ENCODE measurements at places on chromosomes 2 and 18.

DNA sequence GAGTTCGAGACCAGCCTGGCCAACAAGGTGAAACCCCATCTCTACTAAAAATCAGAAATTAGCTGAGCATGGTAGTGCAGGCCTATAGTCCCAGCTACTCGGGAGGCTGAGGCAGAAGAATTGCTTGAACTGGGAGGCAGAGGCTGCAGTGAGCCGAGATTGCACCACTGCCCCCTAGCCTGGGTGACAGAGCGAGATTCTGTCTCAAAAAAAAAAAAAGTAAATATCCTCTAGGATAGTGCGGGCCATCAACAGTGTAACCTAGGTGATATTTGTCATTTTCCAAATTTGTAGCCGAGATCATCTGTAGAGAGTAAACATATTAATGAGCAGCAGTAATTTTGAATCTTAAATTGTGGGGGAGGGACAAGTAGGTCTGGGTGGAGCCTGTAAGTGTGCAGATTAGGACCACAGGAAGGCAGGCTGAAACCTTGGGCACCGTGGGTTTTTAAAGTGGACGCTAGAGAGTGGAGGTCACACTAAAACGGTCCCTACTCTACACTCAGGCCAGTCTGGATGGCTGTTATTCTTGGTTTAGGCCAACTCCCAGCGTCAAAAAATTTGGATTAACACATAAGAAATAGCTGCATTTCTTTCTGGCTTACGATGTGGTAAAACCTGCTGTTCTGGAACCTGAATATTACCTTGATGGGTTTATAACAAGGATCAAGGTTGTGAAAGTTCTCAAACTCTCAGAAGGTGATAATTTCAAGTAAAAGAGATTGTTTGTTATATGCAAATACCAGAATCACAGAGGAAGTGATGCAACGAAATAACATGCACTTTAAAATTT, 22.7 kb upstream of the TET3 start:
- no peak for DNase-seq

GRCh38 chr2:176076063-176076462, 7.7 kb downstream of the EVX2 start:
- no peak for DNase-seq

DNA sequence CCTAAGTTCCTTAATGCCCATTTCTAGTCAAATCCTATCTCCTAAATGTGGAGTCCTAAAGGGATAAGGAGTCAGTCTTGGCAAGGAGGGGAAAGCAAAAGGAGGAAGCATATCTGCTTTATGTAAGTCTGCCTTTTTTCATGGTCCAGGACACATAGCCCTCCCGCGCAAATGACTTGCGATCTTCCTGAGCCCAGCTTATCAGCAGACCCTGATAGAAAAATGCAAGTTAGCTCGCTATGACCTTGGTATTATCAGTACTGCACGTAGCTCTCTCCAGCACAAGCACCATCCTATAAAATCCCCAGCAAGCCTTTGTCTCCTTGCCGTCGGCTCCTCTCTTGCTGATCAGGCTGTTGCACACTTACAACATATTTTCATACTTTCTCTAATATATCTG, 281.4 kb upstream of the KCNH7 start:
- no peak for DNase-seq

DNA sequence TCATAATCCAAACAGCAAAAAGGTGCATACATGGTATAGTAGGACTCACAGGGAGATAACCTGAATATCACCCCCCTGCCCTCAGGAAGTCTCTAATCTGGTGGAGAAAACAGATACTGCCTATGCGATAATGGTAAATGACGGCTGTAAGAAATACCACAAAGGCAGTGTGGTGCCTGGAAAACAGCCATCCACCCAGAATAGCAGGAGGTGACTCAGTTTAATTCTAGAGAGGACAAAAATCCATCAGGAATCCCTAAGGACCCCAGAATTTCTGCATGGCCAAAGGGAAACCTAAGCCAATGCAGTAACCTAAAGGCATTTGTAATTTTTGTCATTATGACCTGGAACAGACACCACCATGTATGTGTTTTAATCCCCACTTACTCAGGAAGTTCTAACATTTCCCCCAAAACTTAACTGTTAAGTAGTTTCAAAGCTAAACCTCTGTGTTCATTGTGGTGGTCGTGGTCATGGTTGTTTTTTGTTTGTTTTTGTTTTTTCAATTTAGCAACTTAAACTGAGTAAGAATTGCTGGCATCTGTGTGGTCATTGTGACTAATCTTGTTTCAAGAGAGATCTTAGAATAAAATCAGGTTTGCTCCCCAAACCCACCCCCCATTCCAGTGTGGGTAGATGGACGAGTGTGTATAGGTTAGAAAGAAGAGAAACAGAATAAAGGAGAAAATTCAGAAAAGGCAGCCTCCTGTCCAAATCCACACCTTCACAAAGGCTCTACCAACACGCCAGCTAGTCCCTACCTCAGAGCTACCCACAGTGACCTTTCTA, 121.5 kb upstream of the CDCA7 start:
- no peak for DNase-seq

DNA sequence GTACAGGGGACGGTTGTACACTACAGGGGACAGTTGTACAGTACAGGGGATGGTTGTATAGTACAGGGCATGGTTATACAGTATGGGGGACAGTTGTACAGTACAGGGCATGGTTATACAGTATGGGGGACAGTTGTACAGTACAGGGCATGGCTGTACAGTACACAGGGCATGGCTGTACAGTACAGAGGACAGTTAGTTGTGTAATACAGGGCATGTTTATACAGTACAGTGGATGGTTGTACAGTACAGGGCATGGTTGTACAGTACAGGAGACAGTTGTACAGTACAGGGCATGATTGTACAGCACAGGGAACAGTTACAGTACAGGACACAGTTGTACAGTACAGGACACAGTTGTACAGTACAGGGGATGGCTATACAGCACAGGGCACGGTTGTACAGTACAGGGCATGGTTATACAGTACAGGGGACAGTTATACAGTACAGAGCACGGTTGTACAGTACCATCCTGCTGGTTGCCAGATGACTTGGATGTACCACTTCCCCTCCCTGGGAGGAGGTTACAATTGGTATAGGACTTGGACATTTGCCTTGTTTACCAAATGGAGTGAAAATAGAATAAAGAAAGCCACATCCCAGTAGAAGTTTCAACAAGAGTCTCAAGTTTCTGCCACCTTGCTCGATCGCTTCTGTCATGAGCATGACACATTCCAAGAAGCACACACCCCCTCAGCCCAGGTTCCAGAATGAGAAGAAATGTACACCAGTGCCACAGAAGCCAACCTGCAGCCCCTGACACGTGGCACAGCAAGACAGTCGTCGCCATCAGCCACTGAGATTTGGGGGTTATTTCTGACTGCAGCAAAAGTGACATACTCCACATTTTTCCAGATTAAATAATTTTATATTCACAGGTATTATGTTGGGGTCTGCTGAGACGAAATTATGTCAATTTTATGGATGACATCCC, 16.0 kb downstream of the CYRIA start:
- DNase-seq, result no peak

DNA sequence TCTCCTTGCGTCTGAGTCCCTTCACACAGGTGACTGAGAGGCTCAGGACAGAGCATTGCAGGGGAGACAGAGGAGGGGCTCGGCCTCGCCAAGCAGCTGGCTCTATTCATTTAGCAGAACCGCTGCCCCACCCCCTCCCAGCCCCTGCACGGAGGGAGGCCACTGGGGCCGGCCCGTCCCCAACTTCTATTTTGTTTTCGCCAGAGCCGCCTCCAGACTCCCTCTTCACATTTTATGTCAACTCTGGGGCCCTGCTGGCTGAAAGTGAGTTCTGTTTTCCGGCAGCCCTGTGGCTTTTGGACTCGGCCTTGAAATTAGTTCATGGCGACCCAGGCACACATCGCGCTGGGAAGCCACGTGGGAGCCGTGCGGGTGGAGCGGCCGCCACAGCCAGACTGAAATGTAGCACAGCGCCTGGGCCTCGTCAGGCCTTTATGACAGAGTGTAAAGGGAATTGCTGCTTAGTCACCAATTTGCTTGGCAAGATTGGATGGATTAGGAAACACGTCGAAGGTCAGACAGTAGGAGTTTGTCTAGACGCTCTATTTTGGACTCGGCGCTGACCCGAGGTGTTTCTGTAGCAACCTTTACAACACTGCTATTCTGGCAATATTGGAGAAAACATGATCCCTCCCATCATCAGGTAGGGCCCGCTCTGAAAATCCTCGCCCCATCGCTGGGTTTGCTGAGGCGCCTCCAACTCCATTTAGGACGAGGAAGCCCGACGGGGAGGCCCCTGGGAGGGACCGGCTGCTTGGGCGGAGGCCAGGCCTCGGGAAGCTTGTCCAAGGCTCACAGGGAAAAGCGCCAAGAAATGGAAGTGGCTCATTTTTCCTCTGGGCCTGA, 90.7 kb upstream of the CTDP1 start:
- no peak for DNase-seq

- DNase-seq, result no peak
Observed at GRCh38 chr2:75166491-75166890, 32.8 kb downstream of the TACR1 start.
